ENCODE measurements at places on chromosomes 6 and 20. TPM values are rescaled to one million over a fixed set of nuclear protein-coding genes. Genes with fewer than 3 reads are reported as not detected.

DNA sequence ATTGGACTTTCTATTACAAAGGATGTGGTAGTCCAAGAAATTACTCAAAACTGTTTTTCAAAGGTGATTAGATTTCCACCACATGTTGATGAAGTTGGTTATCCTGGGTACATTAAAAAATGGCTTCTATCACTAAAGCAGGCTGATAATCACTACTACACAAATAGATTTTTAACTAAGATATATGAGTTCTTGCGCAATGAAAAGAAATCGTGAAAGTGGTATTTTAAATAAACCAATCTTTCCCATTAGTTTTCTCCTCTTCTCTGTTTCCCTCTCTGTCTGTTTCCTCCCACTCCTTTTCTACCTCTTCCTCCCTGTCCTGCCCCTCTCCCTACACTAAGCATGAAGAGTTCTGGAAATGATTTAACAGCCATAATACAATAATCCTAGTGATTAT is 487.9 kb upstream of the CITED2 start:
- no peak for DNase-seq

GRCh38 chr20:42763015-42763414 is 426.7 kb downstream of the PTPRT start:
- no peak for DNase-seq

GRCh38 chr6:10970731-10971130 is 73.4 kb downstream of the ELOVL2 start:
- DNase-seq: no peak

MOCS3 gene
- total RNA-seq: 3.4 TPM
